ENCODE measurements at places on chromosomes 1 and 21.

GRCh38 chr1:248696774-248697173 lies 5.8 kb downstream of the OR14I1 start:
- no peak for DNase-seq

DNA sequence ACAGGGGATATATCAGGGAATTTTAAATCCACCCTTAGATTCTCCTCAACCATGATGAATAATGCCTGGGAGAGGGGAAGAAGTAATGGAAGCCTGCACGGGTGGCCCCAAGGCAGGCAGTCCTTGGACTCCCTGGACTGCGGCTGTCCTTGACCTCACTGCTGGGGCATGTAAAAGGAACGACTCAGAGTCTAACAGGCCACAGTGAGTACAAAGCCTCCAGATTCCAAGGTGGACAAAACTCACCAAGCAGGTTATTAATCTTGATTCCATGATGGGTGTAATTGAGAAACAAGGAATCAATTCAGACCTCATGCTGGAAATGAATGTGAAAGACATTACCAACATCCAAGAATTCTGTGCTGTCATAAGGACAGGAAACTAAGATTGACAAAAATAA lies 13.0 kb upstream of the ARHGAP29 start:
- no peak for DNase-seq

DNA sequence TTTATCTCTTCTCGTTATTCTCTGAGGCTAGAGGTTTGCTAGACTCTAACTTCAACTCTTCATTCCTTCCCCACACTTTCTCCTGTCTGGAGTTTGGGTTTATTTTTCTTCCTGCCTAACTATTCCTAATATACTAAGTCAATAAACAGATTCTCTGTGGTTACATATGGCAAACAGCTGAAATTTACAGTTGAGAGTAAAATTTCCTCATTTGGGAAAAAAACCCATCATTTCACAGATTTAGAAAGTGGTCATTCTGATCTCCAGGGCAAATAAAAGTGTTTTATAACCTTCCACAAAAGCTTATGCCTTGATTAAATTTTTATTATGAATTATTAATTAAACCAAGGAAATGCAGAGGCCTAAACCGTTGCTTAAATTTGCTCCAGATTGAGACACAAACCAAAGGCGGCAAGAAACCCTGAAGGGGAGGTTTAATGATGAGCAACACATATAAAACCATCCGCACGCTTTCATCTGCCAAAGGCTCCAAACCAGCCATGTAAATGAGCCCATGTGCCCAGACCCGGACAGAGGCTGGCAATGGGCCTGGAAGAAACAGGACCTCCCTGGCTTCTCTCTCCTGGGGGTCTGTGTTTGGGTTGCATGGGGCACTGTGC lies 201.7 kb upstream of the LMO4 start:
- no peak for DNase-seq

GRCh38 chr1:2596530-2597333 lies 10.2 kb downstream of the PRXL2B start:
- no peak for DNase-seq

DNA sequence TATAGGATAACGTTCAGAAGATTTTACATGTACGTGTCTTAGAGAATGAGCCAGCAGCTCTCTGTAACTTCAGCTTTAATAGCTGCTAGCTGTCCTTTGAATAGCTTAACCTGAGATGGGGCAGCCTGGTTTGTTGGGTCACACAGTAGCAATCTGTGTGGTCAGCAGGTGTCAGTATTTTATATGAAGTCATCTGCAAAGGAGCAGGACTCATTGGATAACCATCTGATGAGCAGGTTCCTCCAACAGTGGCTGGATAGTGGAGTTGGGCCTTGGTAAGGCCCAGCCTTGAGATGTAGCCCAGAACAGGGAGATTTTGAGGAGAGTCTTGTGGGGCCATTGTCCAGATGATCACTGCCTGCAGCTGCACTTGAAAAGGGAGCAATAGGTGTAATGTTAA lies 6.4 kb downstream of the GSTM5 start:
- no peak for DNase-seq

DNA sequence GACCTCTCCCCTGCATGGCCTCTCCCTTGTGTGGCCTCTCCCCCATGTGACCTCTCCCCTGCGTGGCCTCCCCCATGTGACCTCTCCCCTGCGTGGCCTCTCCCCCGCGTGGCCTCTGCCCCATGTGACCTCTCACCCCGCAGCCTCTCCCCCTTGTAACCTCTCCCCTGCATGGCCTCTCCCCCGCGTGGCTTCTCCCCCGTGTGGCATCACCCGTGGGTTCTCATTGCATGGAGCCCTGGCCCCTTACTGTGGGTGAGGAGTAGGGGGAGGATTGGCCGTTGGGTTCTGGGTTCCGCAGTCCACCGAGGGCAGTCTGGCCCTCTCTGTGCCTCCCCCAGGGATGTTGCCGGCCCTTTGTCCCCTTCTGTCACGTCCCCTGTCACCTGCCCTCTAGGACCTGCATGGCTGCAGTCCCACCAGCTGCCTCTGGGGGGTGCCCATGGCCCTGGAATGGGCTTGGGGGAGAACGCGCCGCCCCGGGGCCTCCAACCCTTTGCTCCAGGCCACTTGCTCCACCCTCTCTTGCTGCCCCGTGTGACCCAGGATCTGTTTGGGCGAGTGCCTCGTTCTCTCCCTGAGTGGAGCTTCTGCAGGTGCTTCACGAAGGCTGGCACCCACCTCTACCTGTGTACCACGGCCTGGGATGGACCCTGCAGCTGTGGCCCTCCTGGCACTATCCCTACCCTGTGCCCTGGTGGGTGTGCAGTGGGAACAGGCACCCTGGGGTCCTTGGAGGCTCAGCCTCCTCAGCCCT lies 21.3 kb downstream of the RRP1 start:
- peak; percentile 74 for DNase-seq

DNA sequence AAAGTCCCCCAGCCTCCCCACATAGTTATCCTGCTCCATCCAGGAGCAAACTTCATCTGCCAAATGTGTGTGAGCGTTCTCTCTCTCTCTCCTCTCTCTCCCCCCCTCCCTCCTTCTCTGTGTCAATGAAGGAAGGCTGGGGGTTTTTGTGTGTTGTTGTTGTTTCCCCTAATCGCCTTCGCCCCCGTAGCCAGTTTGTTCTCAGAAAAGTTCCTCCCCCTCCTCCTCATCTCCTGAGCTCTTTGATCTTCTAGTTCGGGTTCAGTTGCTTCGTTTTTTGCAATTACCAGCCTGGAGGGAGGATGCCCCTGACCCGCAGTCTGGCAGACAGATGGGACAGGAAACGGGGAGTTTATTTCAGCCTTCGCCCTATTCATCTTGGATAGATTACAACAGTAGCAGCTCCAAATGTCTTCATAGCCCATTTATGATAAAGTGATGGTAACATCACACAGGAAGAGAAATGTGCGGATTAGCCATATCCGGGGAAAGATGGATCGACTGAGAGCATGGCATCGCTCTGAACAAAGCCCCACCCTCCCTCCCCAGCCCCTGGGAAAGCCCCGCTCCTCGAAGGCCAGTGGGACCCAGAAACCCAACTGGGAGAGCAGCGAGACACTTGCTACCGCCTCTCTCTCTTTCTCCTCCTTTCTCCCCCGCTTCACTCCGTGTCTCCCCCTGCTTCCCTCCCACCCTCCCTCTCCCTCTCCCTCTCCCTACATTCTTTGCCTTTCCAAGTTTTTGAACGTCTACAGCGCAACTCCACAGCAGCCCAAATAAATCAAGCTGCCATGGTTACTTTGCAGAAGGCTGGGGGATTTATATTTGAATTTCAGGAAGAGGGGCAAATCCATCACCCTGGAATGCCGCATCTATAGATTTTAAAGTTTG lies 139.7 kb upstream of the ARHGEF16 start:
- DNase-seq, result peak; percentile 66

DNA sequence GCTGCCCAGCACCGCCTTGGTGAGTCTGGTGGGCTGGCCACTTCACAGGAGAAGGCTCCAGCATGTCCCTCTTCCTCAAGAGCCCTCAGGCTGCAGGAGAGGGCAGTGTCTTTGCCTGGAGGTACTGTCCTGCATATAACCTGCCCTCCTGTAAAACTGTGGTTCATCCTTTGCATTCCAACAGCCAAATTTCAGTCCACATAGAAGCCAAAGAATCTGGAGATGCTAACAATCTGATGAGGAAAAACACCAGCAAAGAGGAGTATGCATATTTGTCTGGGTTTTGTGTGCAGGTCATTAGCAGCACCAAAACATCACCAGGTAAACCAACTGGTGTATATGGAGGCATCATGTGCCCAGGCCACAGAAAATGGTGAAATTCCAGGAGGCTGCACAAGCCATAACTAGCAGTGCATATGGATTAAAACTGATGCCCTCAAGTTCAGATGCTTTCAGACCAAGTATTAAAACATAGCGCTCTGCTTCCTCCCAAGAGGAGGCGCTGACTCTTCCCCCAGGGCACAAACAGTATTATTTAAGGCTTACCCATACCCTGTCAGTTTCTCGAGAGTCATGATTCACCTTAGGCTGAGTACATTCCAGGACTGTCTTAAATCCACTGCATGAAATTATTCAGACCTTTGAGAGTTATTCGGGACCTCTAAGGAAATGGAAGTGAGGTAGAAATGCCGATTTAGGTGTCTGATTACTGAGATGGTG lies 150.5 kb upstream of the COA6 start:
- no peak for DNase-seq

DNA sequence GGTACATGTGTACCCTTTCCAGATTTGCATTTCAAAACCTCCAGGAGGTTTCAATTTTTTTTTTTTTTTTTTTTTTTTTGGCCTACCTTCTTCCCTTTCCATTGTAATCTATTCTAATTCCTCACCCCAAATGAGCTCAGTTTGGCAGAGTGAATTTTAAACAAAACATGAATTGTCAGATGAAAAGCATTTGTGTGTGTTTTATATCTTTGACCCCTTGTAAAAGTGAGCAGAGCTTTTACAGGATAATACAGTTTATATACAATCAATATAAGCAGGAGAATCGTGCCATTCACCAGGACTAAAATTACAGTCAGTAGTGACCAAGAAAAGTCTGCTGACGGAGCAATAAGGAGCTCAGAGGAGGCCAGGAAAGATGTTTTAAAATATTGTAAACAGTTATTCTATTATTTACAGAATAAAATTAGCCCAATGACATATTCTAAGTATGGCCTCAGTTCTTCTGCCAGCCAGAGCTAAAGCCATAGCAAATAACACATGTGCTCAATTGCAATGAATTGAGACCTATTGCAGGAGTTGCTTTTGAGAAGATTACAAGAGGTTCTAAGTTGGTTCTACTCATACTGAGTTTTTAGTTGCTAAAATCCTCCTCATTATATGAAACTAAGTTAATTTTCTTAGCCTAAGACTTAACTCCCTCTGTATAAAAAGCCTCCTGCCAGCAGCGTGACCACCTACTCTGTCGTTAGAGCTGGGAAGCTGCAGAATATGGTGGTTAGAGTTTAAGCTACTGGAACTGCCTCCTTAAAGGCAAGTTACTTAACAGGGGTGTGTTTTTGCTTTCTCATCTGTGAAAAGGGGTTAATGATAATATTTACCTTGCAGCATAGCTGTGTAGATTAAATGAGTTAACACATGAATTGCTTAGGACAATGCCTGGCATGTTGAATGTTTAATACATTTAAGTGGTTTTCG lies 50.8 kb upstream of the ZNF326 start:
- DNase-seq, result no peak

DNA sequence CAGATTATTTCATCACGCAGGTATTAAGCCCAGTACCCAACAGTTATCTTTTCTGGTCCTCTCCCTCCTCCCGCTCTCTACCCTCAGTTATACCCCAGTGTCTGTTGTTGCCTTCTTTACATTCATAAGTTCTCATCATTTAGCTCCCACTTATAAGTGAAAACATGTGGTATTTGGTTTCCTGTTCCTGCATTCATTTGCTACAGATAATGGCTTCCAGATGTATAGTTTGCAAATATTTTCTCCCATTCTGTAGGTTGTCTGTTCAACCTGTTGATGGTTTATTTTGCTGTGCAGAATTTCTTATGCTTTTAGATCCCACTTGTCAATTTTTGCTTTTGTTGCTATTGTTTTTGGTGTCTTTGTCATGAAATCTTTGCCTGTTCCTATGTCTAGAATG lies 21.1 kb upstream of the KCNH1 start:
- DNase-seq, result no peak

- no peak for DNase-seq
Observed at GRCh38 chr1:25996966-25997827, 666 bp downstream of the PAFAH2 start.

DNA sequence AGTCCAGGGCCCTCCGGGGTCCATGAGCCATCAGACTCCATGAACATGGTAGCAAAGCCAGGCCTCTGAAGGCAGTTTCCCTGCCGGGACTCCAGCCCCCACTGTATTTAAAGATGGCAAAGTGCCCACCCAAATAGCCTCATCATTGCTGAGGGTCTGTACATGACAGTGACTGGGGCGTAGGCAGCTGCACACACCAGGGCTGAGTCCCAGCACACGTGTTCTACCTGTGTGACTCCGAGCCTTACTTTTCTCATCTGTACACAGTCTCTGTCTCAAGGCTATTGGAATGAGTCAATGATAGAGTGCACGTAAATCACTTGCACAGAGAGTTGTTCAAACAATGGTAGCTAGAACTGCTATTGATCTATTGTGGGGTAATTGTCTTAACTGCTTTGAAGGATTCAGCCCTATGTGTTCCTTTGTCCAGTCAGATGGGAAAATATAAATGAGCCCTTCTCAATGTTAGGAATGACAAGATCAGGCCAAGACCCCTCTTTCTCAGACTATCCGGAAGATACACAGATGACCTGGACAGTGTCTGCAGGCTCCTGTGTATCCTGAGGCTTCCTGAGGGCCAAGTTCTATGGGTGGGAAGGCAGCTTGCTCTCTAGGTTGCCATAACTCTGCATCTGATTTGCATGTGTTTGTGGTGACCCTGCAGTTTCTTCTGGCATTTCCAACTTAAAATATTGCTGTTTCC lies 48.9 kb downstream of the RASSF5 start:
- DNase-seq, result no peak
